Activated CD4-positive, alpha-beta T cell treated with anti-CD3 and anti-CD28 coated beads for 24 hours (primary cell): ENCODE measurements at places on chromosomes 3 and 15.

DNA sequence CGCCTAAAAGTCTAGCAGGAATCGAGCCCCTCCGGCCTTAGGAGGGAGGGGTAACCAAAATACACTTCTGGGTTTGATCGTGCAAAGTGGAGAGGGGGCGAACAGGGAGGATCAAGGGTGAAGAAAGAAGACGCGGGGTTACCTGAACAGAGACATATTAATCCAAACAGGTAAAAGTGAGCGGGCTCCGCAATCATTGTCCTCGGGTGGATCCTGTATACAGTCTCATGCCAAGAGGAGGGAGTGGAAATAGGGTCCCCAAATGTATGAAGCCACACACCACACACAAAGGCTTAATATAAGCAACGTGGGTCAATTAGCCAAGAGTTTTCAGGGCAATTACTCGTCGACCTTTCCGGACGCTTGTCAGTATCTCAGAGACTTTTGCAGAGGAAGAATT is 749.5 kb downstream of the ROBO1 start:
- DNase-seq = no peak

DNA sequence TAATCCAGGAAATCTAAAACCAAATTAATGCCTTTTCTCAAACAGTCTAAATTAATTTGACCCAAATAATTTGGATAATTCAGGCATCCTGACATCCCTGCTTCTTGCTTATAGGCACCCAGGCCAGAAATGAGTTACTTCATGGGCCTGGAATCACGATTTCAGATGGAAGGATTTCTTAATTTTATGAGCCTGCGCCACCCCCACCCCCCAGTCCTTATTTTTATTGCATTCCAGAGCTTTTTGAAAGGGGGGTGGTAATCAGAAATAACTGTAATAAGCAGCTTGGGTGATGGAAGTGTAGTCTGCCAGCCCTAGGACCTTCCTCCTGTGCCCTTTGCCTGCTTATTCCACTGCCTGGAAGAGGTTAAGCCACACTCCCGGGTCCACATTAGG is 1.3 kb downstream of the AP2M1 start:
- no peak for DNase-seq

GRCh38 chr15:65032801-65033537 is 3.5 kb upstream of the MTFMT start:
- DNase-seq = no peak

DNA sequence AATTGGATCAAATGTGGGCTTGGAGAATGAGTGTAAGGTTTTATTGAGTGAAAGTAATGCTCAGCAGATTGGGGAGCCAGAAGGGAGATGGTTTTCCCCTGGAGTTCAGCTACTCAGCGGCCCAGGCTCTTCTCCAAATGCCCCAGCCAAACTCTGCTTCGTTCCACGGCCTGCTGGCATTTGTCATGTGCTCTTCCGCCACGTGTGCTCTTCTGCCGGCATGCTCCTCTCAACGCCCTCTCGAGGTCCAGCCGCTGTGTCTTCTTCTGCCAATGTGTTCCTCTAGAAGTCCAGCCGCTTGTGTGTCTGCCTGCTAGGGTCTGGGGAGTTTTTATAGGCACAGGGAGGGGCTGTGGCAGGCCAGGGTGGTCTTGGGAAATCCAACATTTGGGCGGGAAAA is 156.8 kb downstream of the RBPMS2 start:
- DNase-seq = no peak

DNA sequence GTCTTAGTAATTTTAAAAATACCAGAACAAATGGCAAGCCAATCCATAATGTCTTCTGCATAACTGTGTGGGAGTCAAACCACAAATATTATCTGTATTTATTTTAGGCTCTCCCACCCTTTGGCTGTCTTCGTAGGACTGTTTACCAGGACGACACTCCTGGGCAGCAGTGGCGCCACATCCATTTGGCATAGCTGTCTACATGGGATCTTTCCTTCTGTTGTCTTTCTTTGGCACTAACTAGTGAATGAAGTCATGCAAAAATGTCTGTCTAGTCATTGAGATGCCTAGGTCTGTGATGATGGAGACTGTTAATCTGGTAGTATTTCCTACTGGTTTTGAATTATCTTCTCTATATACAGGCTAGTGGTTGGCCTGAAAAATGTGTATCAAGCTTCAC is 54.0 kb upstream of the CHMP2B start:
- DNase-seq = no peak

- DNase-seq = no peak
Observed at GRCh38 chr15:52855157-52855556, 65.0 kb upstream of the ONECUT1 start.

DNA sequence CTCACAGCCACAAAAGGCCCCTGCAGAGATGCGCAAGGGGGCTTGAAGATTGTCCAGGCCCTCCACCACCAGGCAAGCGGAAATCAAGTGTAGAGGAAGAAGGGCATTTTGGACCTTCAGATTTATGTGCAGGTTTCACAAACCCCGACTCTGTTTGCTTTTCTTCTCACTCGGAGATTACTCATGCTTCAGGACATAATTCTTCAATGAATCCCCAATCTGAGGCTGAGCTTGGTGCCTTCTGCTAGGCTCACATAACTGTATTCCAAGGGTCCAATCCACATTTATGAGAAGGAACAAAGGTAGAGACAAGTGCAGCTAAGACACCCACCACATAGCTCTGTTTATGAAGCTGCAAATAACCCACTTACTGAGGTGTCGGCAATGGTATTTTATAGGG is 50.6 kb upstream of the NMNAT3 start:
- no peak for DNase-seq

DNA sequence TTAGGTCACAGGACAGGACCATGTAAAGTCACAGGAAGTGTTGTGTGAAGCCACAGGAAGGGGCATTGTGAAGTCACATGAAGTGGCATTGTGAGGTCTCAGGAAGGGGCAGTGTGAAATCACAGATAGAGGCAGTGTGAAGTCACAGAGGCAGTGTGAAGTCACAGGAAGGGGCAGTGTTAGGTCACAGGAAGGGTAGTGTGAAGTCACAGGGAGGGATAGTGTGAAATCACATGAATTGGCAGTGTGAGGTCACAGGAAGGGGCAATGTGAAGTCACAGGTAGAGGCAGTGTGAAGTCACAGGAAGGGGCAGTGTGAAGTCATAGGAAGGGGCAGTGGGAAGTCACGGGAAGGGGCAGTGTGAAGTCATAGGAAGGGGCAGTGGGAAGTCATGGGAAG is 37.9 kb downstream of the GASK1A start:
- no peak for DNase-seq

DNA sequence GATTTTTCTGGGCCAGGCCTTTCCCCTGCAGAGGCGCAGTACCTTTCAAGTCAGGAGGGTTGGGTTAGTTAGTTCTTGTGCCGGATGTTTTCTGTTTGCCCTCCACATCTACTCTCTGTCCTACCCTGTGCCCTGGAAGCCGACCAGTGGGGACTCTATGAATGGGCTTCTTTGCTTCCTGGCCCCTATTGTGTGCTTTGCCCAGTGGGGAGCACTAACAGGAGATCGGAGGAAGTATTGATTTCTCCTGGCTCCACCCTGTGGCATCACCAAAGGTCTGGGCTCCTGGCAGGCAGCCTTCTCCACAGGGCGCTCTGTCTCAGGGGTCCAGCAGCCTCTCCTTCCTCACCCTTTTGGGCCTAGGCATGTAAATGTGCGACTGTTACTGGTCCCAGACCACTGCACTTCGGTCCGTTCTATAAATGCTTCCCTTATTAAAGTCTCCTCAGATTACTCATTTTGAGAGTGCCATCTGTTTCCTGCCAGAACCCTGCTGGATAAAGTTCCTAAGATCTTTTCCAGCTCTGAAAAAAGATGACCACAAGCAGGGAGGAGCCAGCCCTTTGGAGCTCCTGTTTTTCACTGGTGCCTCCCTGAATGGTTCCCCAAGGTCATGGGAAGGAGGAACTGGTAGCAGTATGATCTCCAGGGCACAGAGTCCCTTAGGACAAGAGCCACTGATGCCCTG is 44.5 kb downstream of the CTDSPL start:
- no peak for DNase-seq

- DNase-seq = no peak
Observed at GRCh38 chr3:30539206-30539605, 67.2 kb upstream of the TGFBR2 start.

GRCh38 chr3:3278073-3278472 is 98.6 kb upstream of the CRBN start:
- DNase-seq = no peak

DNA sequence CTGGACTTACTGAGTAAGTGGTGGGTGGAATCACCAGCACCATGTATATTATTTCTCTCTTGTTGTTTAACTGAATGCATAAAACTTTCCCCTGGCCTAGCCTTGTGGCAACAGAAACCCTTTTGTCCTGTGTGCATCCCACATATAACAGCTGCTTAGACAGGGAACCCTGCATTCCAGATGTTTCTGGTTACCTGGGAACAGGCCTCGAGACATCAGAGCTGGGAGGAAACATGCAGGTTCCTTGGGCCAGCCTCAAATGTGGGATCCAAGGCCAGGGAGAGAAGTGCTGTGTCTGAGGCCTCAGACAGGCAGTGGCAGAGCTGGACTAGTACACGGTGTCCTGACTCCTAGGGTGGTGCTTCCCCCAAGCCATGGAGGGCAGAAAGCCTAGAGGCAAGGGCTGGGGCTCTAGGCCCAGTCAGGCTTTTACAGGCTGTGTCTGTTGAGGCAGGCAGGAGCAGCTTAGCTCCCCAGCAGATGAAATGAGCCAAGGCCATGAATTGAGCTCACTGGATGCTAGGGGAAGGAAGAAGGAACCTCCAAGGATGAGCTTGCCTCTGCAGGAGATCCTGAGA is 57.7 kb downstream of the ITGA11 start:
- DNase-seq = no peak

GRCh38 chr3:62577153-62577552 is 203.8 kb upstream of the FEZF2 start:
- no peak for DNase-seq

- no peak for DNase-seq
Observed at GRCh38 chr3:32401556-32402081, 10.0 kb downstream of the CMTM7 start.

DNA sequence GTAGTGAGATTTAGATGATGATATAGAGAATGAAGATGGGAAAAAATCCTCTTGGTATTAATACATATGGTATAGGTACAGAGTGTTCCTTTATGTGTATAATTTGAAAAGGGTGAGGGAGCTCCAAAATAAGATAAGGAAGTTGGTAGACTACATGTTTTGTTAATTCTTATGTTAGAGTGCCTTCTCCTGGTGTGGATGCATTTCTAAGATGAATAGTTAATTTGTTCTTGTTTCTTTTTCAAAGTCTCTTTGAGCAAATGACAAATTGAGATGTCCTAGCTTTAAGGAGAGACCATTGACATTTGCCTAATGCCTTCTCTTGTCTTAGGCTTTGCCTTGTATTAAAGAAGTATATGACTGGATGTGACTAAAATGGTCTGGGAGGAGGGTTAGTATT is 34.1 kb downstream of the AKAP13 start:
- DNase-seq = no peak

DNA sequence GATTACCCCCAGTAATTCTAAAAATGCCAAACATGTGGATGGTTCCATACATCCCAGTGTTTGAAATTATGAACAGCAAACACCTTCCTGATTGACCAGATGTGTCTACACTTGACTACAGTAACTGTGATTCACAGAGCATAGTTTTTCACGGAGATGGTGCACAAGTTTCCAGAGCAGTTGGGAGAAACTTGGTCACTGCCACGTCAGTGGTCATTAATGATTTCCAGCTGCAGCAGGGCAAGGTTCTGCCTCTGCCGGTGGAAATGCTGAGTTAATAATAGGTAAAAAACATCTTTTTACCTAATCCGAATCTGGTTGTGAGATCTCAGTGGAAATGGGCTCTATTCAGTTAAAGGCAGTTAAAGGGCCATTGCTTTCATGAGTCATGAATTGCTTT is 154.1 kb upstream of the FEZF2 start:
- DNase-seq = no peak

- no peak for DNase-seq
Observed at GRCh38 chr3:69686056-69686455, 53.2 kb upstream of the MITF start.

DNA sequence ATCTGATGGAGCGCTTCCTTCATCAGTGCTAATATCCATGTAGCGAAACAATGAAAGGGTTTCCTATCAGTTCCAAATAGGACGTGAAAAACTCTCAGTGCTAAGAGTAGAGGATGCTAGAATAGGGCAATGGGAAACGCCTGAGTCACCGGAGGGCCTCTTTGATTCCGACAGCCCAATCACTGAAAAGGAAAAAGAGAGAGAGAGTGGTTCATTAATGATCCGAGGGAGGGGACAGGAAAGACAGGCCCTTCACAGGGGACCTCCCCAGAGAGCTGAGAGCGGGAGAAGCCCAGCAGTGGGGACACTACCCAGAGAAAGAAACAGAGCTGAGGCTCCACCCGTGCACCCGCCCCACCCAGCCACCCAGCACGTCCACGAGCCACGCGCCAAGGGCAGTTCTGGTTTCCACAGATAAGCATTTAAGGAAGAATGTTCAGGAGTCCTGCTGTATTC is 76.9 kb downstream of the RPN1 start:
- no peak for DNase-seq

- DNase-seq = no peak
Observed at GRCh38 chr15:64379216-64379960, 1.9 kb downstream of the PCLAF start.

GRCh38 chr3:14716591-14716990 is 41.6 kb downstream of the C3orf20 start:
- DNase-seq = no peak

DNA sequence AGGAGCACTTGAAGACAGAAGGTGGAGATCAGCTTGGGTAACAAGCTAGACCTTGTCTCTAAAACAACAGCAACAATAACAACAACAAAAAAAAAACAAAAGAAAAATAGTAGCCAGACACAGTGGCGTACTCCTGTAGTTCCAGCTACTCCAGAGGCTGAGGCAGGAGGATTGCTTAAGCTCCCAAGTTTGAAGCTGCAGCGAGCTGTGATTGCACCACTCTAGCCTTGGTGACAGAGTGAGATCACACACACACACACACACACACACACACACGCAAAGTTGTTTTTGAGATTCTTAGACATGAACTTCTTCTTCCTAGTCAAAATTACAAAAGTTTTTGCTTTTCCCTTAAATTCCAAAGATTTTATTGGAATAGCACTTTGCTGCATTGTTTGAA is 93.0 kb upstream of the IGSF10 start:
- no peak for DNase-seq

DNA sequence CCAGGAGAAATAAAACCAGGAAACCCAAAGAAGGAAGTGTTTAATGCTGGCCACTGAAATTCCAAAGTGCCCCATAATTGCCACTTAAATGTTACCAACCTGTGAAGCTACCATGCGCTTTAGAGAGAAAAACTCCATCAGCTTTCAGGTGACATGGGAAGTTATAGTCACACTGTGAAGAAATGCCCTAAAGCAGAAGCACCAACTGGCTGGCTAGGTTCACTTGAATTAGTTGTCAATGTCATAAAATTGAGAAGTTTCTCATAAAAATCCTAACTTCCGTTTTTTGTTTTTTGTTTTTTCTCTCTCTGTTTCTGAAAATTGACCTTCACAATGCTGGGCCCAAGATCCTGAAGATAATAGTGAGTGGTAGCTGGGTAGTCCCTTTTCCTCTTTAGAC is 167.9 kb upstream of the CTNNB1 start:
- no peak for DNase-seq

- DNase-seq = no peak
Observed at GRCh38 chr3:78838362-78838761, 929.4 kb downstream of the ROBO1 start.
